NCI-H1092 (cell line): ENCODE measurements at places on chromosomes 1 and 21.

- DNase-seq, result no peak
These were observed 21.3 kb downstream of the FAM78B start for GRCh38 chr1:166145499-166145898.

DNA sequence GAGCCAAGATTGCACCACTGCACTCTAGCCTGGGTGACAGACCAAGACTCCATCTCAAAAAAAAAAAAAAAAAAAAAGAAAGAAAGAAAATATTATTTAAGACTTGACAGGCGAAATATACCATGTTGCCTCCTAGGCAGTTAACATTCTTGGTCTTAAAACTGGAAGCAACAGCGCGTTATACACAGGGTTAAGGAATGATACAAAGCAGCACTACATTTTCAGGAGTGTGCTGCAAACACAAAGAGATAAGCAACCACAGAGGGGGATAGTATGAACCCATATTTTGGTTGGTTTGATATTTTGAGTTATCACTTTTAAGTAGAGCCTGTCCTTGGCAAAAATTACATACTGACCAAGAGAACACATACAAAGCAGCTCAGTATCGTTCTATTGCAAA lies 25.1 kb downstream of the USP24 start:
- no peak for DNase-seq

DNA sequence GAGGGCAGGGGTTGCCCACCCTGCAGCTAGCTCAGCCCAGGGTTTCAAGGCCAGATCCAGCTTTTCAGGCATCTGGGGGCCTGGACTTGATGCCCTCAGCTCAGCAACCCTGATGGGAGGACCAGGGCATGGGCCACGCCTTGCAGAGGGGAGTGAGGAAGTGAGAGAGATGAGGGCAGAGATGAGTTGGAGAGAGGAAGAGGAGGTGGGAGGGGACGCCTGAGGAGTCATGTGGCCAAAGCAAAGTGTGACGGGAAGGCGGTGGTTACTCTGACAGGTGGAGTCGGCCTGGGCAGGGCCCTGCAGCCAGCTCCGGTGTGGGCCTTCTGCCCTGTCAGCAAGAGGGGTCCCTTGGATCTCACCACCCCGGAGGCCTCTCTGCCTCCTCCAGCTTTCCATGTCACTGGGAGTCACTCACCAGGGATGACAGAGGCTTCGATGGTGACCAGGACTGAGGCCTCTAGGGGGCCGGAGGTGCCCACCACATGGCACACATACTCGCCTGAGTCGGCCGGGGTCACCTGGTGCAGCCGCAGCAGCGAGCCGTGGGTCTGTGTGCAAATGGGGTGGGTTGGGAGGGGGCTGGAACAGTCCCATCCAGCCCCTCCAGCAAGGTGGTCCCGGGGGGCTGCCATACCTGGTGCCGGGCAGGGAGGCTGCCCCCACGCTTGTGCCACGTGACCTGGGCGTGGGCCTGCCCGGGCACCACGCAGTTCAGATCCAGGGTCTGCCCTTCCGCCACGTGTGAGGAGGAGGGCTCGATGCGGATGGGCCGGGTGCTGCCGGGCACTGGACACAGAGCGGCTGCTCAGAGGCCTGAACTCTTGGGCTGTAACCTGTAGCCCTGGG lies 40.4 kb downstream of the LDLRAD2 start:
- no peak for DNase-seq

- no peak for DNase-seq
These were observed 282.4 kb upstream of the SGIP1 start for GRCh38 chr1:66251546-66251945.

DNA sequence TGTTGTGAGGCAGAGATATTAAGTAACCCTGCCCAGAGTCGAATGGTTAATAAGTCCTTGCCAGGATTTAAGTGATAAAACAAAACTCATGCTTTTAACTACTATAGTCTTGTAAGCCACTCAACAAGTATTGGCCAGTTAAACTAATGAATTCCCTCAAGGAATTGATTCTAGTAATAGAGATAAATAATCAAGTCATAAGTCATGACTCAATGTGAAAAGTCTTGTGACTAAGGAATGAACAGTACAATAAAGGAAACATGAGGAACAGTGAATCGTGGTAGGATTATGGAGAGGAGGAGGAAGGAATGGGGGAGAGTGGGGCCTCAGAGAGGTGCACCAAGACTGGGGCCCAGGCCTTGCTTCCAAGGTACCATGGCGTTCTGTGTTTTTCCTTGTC lies 104.7 kb downstream of the FGGY start:
- no peak for DNase-seq

DNA sequence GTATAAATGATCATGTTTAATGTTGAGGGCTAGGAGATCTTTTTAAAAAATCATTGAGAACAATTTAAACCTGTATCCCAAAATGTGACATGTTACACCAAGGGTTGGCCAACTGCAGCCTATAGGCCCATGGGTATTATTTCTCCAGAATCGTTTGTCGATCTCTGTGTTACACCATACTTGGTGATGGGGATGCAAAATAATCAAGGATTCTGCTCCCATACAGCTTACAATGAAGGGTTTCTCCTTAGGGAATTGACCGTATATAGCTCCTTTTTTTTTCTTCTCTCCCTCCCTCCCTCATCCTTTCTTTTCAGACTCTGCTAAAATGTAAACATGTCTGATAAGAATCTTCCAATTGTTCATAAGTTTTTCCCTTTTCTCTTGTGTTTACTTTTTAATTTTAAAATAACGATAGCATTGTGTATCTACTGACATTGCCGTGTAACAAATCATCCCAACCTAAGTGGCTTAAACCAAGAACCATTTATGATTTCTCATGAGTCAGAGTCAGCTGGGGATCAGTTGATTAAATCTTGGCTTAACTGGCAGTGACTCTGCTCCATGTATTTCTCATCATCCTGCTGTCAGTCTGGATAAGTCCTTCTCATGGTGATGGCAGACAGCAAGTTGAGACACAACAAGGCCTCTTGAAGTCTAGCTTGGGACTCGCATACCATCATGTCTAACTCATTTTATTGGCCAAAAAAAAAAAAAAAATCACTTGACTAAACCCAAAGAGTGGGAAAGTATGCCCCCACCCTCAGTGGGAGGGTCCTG lies 48.0 kb downstream of the MARK1 start:
- DNase-seq, result no peak

DNA sequence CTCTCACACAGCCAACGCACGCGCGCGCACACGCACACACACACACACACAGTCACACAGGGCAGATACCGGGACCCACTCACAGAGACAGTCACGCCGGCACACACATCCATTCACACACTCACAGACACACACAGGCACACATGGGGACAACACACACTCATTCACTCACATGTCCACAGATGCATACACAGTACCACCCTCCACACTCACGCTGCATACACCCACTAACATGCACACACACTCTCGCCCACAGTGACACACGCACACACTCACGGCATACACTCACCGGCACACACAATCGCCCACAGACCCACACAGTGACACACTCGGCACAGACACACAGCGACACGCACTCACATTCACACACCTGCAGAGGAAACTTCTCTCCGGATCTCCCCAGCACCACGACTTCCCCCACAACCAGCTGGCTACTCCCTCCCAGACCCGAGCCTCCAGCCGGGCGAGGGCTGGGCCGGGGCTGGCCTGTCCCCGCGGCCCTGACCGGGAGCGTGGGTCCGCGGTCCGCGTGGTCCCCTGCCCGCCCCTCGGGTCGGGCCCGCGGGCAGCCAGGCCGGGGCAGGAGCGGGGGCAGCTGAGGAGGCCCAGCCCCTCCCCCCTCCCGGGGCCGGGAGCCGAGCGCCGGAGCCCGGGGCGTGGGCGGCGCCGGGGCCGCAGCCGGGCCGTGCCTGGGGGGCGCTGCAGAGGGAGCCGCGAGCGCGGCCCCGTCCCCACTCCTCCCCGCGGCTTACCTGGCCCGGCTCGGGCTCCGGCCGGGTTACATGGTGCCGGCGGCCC lies 552 bp downstream of the DLGAP3 start:
- no peak for DNase-seq

- no peak for DNase-seq
These were observed 2.7 kb upstream of the MARCKSL1 start for GRCh38 chr1:32338637-32339145.

- DNase-seq, result no peak
These were observed 450.6 kb upstream of the CAMK1G start for GRCh38 chr1:209132736-209133467.

GRCh38 chr1:223355699-223356098 lies 8.3 kb downstream of the SUSD4 start:
- no peak for DNase-seq
